Psoas muscle (tissue), 8 donors: ENCODE measurements at places on chromosomes 2 and 18. TPM values are rescaled to one million over a fixed set of nuclear protein-coding genes. Genes with fewer than 3 reads are reported as not detected.

KHK gene
- 2.5 TPM for total RNA-seq

DNA sequence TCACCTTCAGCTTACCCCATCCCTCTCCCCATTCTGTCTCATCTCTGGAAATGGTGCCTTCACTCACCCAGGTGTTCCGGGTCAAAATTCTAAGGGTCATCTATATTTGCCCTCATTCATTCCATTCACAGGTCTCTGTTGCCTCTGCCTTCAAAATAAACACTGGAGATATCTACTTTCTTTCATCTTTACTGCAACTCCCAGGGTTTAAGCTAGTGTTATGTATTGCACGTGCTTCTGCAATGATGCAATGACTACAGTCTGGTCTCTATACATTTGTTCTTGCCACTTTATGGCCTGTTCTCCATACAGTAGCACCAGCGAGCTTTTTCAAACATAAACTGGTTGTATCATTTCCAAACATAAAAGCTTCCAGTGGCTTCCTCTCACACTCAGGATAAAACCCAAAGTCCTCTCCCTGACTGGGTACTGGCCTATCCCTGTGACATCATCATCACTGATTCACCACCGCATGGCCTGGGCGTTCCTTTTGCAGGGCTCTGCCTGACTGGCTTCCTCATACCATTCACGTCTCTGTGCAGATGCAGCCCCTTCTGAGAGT, 14.3 kb downstream of the DSG2 start:
- no peak for DNase-seq

GRCh38 chr2:13542642-13543041, 825.9 kb downstream of the TRIB2 start:
- DNase-seq: no peak

ZAP70 gene
- total RNA-seq: 0.94 TPM
